ENCODE measurements at places on chromosomes 6 and 20. TPM values are rescaled to one million over a fixed set of nuclear protein-coding genes. Genes with fewer than 3 reads are reported as not detected.
A peak's percentile ranks its signal among the peaks of the same experiment; 100 is the strongest.

GRCh38 chr6:87482366-87482765 is 9.6 kb downstream of the SLC35A1 start:
- peaks cover 20% of the 10 kb centered on the region for H3K4me1 ChIP-seq
- no peak for DNase-seq
- no peak overlapping the region for H3K27ac ChIP-seq
- no peaks in the 10 kb centered on the region for H3K27me3 ChIP-seq
- H3K4me3 ChIP-seq, result no peak overlapping the region
- H3K36me3 ChIP-seq, result peaks cover 11% of the 10 kb centered on the region

C6orf58 gene
- not detected for total RNA-seq

SLC22A7 gene
- not detected for total RNA-seq

- no peaks in the 10 kb centered on the region for H3K36me3 ChIP-seq
- no peak overlapping the region for H3K4me3 ChIP-seq
- peaks cover 6% of the 10 kb centered on the region for H3K27me3 ChIP-seq
- no peak for DNase-seq
Observed at GRCh38 chr6:148816117-148816516, 69.3 kb downstream of the UST start.

SLPI gene
- total RNA-seq, result not detected

DNA sequence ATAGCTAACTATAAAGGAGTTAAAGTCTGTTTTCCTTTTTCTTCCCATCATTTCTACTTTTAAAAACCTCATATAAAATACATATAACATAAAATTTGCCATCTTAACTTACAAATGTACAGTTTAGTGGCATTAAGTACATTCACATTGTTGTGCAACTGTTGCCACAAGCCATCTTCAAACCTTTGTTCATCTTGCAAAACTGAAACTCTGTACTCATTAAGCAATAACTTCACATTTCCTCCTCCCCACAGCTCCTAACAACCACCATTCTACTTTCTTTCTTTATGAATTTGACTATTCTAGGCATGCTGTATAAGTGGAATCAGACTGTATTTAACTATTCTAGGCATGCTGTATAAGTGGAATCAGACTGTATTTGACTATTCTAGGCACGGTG is 4.5 kb downstream of the CCDC170 start:
- H3K4me3 ChIP-seq, result no peak overlapping the region
- no peak overlapping the region for H3K27ac ChIP-seq
- peak; percentile 10 for DNase-seq
- no peaks in the 10 kb centered on the region for H3K36me3 ChIP-seq
- peaks cover 22% of the 10 kb centered on the region for H3K4me1 ChIP-seq
- H3K27me3 ChIP-seq, result peaks cover 48% of the 10 kb centered on the region

GRCh38 chr6:127288705-127289104 is 22.0 kb downstream of the RNF146 start:
- H3K4me3 ChIP-seq, result no peak overlapping the region
- H3K36me3 ChIP-seq, result peaks cover 13% of the 10 kb centered on the region
- no peaks in the 10 kb centered on the region for H3K27me3 ChIP-seq
- peaks cover 45% of the 10 kb centered on the region for H3K4me1 ChIP-seq

CFB gene
- 3.5 TPM for total RNA-seq

DNA sequence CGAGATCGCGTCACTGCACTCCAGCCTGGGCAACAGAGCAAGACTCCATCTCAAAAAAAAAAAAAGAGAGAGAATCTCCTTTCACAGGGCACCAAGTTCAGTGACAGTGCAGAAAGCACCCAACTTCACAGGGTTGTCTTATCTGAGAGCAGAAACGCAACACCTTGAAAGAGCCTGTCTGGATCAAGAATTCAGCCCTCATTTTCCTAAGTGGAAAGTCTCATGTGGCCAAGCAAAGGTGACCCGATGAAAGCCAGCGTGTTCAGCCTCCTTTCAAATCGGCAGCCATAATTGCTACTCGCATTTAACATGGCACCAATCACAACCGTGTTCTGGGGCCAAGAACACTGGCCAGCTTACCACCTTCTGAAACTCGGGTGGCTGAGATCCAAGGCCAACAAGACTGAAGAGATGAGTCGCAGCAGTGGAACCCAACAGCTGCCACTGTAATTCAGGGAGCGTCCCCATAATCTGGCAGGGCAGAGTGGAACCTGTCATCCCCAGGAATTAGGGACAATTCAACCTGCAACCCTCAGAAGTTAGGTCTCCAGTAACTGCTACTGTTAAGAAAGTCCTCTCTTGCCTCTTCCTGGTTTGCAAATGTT is 536.7 kb upstream of the JARID2 start:
- H3K36me3 ChIP-seq, result peaks cover 14% of the 10 kb centered on the region
- no peaks in the 10 kb centered on the region for H3K27me3 ChIP-seq
- DNase-seq, result no peak
- H3K4me3 ChIP-seq, result no peak overlapping the region

DNA sequence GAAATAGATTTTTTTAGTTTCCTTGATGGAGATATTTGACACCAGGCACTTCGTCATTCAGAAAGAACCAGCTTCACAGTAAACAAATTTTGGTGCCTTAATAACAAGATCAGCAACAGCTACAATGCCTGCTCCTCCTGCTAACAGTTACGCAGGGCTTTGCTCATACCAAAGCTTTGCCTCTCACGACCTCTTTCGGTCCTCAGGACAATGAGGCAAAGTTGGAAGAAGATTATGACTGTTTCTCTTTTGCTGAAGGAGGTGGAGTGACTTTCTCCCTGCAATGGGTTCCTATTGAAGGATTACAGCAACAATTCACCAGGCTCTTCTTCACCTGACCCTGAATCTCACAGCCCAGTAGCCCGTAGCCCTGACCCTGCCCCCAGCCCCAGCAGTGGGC is 440.1 kb downstream of the PREX1 start:
- peaks cover 4% of the 10 kb centered on the region for H3K36me3 ChIP-seq
- DNase-seq, result no peak
- peaks cover 8% of the 10 kb centered on the region for H3K27me3 ChIP-seq
- no peak overlapping the region for H3K4me3 ChIP-seq
- H3K27ac ChIP-seq, result no peak overlapping the region
- H3K4me1 ChIP-seq, result no peaks in the 10 kb centered on the region

ARMH2 gene
- not detected for total RNA-seq

GRCh38 chr6:45378334-45378926 is 696 bp upstream of the SUPT3H start:
- peak; percentile 38 for DNase-seq
- H3K4me3 ChIP-seq, result peak overlapping the region; percentile 99
- H3K27ac ChIP-seq, result peak overlapping the region; percentile 99
- no peaks in the 10 kb centered on the region for H3K27me3 ChIP-seq
- H3K4me1 ChIP-seq, result peaks cover 32% of the 10 kb centered on the region

DNA sequence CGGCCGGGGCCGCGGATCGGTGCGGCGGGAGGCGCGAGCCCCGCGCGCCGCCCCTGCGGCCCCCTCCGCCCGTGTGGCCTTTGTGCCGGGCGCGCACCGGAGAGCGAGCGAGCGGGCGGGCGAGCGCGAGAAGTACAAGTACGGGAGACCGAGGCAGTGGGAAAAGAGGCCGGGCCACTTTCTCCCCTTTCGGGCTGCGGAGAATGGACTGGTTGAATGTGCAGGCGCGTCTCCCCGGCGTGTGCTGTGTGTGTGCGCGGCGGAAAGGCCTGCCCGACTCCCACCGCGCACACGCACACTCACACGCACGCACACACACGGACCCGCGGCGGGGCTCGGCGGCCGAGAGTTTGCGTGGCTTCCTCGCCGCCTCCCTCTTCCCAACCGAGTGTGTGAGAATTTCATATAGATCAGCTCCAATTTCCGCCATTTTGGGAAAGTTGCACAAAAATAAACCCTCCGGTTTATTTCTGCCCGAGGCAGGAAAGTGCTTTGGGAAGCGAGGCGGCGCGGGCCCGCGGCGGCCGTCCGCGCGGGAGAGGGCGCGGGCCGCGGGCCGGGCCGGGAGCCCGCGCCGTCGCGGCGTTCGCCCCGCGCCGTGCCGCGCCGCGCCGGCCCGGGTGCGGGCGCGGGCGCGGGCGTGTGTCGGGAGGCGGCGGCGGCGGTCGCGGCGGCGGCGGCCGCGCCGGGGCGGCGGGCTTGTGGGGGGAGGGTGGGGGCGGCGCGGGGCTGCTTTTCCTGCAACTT is 1.1 kb downstream of the L3MBTL3 start:
- peak overlapping the region; percentile 87 for H3K4me3 ChIP-seq
- DNase-seq, result peak; percentile 44
- peaks cover 25% of the 10 kb centered on the region for H3K4me1 ChIP-seq
- no peaks in the 10 kb centered on the region for H3K27me3 ChIP-seq
- peaks cover 7% of the 10 kb centered on the region for H3K36me3 ChIP-seq

- H3K36me3 ChIP-seq, result peaks cover 3% of the 10 kb centered on the region
- DNase-seq, result no peak
- no peak overlapping the region for H3K27ac ChIP-seq
- no peaks in the 10 kb centered on the region for H3K4me1 ChIP-seq
Observed at GRCh38 chr6:142045380-142046278, 87.1 kb upstream of the GJE1 start.

PRKN gene
- total RNA-seq, result 2.8 TPM

WFDC10B gene
- total RNA-seq, result not detected

OR2J1 gene
- not detected for total RNA-seq

All from activated T-cell treated with anti-CD3 and anti-CD28 coated beads, Interleukin-2, amount 50 U/mL, for 72 hours (primary cell).